ENCODE measurements at places on chromosomes 3 and 15.

DNA sequence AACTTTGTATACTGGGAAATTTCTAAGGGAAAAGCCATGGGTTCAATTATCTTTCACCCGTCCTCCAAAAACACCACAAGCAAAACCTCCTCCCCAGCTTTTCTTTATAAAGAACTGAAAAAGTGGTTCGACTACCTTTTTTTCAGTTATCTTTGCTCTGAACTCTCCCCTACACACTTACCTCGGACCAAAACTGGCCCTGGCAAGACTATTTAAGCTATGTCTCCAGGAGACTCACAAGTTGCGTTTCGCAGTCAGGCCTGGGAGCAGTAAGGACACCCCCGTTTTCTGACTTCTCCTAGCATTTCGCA lies 645 bp downstream of the COPS2 start:
- no peak for DNase-seq

- DNase-seq = no peak
Measured at GRCh38 chr3:186722457-186722856, 5.3 kb downstream of the KNG1 start.

DNA sequence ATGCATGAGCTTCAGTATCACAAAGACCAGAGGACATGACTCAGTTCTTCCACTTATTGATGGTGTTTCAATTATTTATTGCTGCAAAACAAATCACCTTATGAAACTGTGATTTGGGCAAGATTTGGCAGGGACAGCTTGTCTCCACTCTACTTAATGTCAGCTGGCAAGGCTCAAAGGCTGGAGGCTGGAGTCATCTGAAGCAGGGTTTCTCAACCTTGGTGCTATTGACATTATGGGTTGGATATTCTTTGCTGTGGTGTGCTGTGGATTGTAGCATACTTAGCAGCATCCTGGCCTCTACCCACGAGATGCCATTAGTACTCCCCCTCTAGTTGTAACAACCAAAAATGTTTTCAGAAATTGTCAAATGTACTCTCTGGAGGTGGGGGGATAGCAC lies 138.8 kb upstream of the PEX5L start:
- no peak for DNase-seq

GRCh38 chr3:139552632-139553365 lies 13.3 kb upstream of the RBP1 start:
- DNase-seq = no peak

- no peak for DNase-seq
Measured at GRCh38 chr3:156285626-156286025, 165.2 kb downstream of the KCNAB1 start.

- DNase-seq = no peak
Measured at GRCh38 chr3:101102678-101103296, 109.6 kb upstream of the ABI3BP start.

GRCh38 chr3:8903191-8903590 lies 60.1 kb downstream of the RAD18 start:
- DNase-seq = no peak

DNA sequence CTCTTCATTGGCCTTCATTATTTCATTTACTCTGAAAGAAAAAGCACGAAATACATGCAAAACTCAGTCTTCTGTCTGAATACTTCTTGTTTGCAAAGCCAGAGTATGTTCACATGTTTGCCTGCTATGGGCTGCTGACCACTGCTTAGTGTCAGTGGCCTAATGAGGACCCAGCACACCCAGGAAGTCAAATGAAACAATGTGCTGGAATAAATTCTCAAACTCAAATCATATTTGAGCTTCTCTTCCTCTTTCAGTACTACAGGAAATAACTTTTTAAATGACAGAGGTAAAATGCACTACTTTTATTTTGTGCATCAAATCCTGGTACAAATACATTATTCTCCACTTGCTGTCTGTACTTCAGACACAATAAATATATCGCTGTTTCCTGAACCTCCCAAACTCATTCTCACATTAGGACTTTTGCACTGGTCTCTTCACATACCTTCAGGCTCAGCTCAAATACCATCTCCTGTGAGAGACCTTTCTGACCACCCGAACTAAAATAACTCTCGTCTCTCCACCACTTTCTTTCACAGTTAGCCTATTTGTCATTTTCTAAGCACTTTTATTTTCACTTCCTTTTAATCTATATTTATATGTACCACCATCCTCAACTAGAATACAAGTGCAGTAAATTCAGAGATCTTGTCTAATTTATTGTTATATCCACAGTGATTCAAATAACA lies 176.8 kb downstream of the TUSC7 start:
- DNase-seq = no peak

- no peak for DNase-seq
Measured at GRCh38 chr3:113741086-113741485, 5.0 kb downstream of the NAA50 start.

- no peak for DNase-seq
Measured at GRCh38 chr3:94069194-94069813, 6.4 kb downstream of the NSUN3 start.

DNA sequence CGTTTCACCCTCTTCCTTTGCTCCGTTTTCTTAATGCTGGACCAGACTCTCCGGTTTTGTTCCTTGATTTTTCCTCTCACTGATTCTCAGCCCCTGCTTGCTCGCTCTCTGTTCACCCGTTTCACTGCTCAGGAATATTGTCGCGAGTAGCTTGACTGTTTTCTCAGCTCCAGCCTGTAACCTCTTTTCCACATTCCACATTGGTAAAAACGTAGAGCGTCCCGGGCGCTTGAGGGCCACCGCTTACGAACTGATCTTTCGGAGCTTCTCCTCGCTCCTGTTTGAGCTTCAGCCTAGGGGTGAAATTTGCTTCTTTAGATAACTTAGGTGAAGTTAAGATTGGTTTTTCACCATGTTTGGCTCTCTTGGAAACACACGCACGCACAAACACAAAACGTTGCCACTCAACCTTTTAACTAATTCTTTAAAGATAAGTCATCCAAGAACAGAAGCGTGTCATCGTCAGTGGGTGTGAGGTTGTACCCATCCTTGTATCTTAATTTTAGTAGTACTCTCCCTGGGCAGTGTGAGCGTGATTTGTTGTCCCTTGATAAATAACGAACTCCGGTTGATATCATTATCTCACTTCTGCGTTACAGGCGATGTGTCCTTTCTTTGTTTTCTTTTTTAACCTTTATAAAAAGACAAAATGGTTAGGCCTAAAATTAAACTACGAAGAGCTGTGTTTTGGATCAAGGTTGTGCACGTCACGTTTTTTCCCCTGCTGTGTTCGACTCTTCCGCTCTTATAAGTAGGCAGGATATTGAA lies 1.0 kb downstream of the PAK2 start:
- no peak for DNase-seq

DNA sequence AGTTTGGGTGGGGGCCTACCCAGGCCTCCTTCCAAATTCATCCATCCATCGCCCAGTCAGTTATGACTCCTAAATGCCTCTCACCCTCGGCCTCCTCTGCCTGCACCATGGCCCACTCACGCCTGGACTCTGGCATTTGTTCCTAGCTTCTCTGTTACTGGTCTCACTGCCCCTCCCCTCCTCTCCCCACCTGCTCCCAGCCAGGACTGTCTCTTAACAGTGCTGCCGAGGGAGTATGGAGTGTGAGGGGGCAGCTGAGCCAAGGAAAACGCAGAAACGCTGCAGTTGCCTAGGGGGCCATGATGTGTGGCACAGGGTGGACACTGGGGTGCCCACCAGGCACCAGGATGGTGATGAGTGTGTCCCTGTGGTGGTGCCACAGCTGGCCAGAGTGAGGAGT lies 3.1 kb downstream of the RCCD1 start:
- no peak for DNase-seq

DNA sequence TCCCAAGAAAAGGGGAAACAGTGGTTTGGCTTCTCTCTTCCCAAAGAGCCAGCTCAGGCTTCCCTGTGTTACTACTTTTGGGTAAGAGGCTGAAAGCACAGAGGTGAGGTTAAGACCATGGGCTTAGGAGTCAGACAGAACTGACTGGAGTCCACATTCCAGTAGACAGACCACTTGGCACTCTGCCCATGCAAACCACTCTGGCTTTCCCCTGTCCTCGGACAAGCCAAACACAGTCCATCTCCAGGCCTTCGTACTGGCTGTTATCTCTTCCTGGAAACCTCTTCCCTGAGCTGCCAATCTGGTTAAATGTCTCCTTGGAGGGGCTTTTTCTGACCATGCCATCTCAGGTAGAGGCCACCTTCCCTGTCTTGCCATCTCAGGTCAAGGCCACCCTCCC lies 53.1 kb upstream of the FAM3D start:
- no peak for DNase-seq

DNA sequence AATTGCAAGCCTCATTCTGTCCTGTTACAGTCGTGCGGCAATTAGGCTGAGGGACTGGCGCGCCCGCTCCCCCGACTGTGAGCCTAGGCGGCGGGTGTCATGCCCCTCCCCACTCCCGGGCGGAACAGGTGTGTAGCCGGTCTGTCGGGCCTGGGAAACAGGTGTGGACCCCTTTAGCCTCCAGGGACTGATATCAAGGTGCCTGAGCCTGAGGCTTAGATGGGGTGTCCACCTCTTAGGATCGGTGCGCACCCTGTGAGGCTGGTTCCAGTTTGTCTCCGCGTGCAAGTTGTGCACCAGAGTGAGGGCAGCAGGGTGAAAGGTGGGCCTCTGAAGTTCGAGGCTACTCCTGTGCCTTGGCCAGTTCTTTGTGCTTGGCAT lies 686 bp downstream of the VPS8 start:
- no peak for DNase-seq

GRCh38 chr15:96171853-96172296 lies 158.6 kb upstream of the NR2F2 start:
- DNase-seq = no peak

DNA sequence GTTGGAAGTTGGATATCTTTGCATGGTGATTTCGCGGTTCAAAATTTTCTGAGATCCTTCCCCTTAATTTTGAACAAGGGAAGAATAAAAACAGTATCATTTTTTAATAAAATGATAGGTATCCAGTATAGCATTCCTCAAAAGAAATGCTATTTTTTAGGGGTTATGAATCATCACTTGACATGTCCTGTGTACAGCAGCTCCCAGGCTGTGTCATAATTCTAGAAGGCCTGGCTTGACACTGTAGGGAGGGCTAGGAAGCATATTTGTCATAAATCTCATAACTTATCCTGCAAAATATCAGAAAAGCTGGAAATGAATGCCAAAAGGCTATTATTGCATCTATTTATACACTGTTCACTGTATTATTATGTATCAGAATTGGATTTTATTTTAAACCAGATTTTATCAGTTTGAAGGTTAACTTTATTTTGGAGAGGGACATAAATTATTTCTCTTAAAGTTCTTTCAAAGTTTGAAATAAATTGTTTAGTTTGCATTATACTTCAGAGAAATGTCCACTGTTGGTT lies 539.1 kb upstream of the ROBO2 start:
- DNase-seq = no peak

DNA sequence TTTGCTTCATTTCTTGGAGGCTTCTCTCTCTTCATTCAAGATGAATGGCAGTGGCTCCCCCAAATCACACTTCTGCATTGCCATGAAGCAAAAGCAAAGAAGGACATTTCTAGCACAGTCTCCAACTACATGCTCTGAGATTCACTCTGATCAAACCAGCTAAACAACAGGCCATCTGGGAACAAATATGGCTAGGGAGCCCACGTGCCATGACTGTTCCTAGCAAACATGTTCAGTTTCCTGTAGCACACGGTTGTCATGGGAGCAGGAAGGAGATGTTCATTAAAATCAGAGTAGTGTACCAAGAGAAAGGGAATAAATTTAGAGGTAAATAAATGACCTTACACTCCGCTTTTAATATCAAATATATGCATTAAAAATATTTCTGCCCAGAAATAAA lies 327.3 kb downstream of the GBE1 start:
- DNase-seq = no peak

DNA sequence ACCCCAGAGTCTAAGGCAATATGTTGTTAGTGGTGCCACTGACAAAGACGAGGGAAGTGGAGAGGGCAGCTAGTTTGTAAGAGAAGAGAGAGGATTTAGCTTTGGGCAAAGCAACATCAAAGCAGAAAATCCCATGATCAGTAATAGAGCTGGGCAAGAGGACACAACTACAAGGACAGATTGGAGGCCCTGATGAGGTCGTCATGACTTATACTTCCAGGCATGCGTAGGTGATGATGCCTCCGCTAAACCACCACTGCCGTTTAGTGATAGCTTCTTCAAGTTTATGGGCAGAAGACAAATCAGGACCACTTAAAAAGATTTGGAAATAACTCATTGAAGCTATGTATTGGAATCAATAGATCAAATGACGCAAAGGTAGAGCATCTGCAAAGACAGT lies 2.6 kb downstream of the HRG start:
- DNase-seq = no peak

GRCh38 chr3:55662683-55663082 lies 175.6 kb upstream of the WNT5A start:
- no peak for DNase-seq

DNA sequence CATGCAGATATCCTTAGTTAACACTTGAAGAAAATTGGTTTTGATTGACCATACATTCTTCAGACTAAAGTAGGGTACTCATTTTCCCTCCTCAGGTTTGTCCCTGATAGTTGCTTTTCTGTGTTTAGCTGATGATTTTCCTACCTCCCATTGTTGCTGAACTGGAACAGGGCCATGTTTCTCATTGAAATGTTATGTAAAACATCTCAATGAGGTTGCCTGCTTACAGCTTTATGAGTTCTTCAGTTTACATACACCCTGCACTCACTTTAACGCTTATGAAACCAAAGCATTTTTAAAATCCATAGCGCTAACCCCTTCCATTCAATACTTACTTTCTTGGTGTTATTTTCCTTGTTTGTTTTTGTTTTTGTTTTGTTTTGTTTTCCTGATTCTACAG lies 61.9 kb downstream of the HMG20A start:
- DNase-seq = no peak

- DNase-seq = no peak
Measured at GRCh38 chr3:39113291-39113690, 5.8 kb downstream of the TTC21A start.

DNA sequence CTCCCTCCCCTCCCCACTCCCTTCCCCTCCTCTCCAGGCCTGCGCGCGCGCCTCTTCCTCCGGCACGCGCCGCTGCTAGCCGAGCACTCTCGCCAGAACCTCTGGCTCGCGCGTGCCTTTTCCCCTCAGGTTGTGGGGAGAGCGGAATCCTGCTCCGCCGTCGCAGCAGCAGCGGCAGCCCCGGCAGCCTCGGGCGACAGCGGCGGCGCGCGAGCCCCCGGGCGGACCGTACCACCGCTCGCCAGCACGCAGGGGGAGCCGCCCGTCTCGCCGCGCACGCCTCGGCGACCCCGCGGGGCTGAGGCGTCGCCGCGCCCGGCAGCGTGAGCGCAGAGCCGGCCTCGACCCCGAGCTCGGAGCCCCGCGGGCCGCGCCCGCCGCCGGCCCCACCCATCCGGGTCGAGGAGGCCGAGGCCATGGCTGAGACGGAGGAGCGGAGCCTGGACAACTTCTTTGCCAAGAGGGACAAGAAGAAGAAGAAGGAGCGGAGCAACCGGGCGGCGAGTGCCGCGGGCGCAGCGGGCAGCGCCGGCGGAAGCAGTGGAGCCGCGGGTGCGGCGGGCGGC lies at the start of gene CDV3:
CDV3 (plus strand) TSS at position 58 of the 566 bp plus-strand sequence; CDS start at position 417, 359 bp downstream.
- DNase-seq = no peak

DNA sequence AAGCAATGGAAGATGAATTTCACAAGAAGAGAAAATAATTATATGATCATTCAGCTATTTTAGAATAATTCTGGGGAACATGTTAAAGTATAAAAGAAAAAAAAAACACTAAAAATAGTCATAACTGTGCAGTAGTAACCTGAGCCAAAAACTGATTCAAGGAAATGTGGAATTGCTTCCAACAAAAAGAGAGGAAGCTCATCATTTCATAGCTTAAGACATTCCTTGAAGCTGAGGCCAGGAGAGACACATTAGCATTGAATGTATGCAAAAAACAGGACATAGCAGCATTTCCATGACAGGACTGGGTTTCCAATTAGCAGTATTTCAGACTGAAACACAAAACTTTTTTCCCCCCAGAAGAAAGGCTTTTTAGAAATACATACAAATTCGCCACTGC lies 27.7 kb upstream of the LRRN1 start:
- DNase-seq = no peak

GRCh38 chr3:55434789-55435188 lies 52.3 kb downstream of the WNT5A start:
- no peak for DNase-seq
